ENCODE measurements at places on chromosomes 12 and 14. TPM values are rescaled to one million over a fixed set of nuclear protein-coding genes. Genes with fewer than 3 reads are reported as not detected.

The FITM1 gene
- 0.39 TPM for total RNA-seq

The JDP2 gene
- 95.7 TPM for total RNA-seq

The LBHD2 gene
- total RNA-seq = not detected

The CTDSP2 gene
- 117 TPM for total RNA-seq

The KRT3 gene
- total RNA-seq = not detected

DNA sequence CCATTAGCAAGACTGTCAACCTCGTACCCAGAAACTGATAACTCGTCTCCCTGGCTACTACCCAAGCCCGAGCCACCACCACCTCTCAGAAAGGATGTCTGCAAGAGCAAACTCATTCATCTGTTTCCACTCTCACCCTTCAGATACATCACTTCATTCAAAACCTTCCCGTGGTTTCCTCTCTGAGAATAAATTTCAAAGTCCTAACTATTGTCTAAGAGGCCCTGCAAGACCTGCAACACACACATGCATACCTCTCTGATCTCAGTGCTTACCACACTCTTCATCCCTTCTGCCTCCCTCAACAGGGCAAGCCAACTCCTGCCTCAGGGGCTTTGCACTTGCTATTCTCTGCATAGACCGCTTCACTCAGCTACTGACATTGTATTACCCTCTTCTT, 40.6 kb downstream of the PPP1R13B start:
- no peak overlapping the region for H3K27ac ChIP-seq
- no peak overlapping the region for H3K4me3 ChIP-seq
- no peak for DNase-seq
- no peaks in the 10 kb centered on the region for H3K27me3 ChIP-seq
- H3K36me3 ChIP-seq = no peaks in the 10 kb centered on the region

GRCh38 chr14:77924141-77924948, 124.4 kb downstream of the ADCK1 start:
- H3K4me3 ChIP-seq = no peak overlapping the region
- H3K27me3 ChIP-seq = no peaks in the 10 kb centered on the region
- no peaks in the 10 kb centered on the region for H3K36me3 ChIP-seq
- no peak overlapping the region for H3K27ac ChIP-seq

DNA sequence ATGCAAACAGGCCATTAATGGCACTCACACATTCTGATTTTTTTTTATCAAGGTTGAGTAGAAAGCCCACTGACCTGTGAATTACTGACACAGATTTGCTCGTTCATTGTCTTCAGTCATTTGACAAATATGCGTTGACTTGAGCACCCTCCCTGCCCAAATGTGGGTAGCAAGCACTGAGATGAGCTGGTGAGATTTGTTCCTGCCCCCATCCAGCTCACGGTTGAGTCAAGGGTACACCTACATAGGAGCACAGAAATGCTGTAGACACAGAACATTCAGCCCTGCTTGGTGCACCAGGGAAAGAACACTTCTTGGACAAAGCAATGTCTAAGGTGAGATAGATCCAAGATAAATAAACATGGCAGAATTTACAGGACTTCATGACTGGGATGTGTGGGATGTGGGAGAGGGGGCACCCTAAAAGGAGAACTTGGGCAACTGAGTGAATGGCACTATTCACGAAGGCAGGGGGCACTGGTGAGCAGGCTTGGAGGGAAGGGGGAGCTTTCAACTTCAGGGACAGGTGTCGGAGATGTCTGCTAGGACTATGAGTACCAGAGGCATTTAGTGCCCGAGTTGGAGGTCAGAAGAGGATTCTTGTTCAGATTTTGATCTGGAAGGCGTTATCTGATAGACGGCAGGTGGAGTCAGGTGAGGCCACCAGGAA, 213.4 kb downstream of the VRK1 start:
- H3K27me3 ChIP-seq = no peaks in the 10 kb centered on the region
- DNase-seq = no peak
- no peaks in the 10 kb centered on the region for H3K4me1 ChIP-seq
- no peak overlapping the region for H3K27ac ChIP-seq

DNA sequence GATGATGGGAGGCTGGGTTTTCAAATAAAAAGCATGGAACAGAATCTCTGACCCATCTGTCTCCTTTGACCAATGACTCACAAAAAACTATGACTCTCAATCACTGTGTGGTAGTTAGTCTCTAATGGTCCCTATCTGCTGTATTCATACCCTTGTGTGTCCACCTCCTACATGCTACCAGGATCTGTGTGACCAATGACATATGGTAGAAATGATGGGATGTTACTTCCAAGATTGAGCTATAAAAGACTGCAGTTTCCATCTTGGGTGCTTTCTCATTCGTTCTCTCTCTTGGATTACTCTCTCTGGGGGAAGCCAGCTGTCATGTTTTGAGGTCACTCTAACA, 144.7 kb upstream of the BTG1 start:
- H3K4me3 ChIP-seq = no peak overlapping the region
- H3K4me1 ChIP-seq = no peaks in the 10 kb centered on the region
- no peak overlapping the region for H3K27ac ChIP-seq
- H3K27me3 ChIP-seq = no peaks in the 10 kb centered on the region

DNA sequence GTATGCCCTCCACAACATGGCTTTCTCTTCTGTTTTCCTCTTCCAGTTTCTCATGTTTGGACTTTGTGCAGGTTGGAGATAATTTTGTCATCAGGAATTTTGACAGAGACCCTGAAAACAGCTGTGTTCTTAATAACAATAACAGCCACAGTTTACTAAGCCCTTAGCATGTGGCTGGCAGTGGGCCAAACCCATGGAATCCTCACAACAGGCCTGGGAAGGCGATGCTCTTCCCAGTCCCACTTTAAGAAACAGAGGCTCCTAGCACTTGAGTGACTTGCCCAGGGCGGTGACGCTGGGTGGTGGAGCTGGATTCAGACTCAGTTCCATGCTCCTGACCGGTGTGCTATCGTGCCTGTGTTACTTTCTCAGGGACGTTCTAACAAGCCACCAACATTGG, 20.1 kb upstream of the PLEKHG3 start:
- no peak overlapping the region for H3K4me3 ChIP-seq
- no peaks in the 10 kb centered on the region for H3K27me3 ChIP-seq
- H3K4me1 ChIP-seq = peaks cover 33% of the 10 kb centered on the region

- H3K27me3 ChIP-seq = no peaks in the 10 kb centered on the region
- H3K27ac ChIP-seq = no peak overlapping the region
- H3K4me3 ChIP-seq = no peak overlapping the region
These were observed 20.2 kb downstream of the CEP170B start for GRCh38 chr14:104885031-104885972.

GRCh38 chr14:24197056-24197450, 1.8 kb upstream of the TM9SF1 start:
- no peak for DNase-seq
- 0 out of 2 replicates have a peak, but pooled peaks cover 9% of the 10 kb centered on the region for H3K4me1 ChIP-seq
- H3K27ac ChIP-seq = peak overlapping the region; percentile 88
- no peaks in the 10 kb centered on the region for H3K36me3 ChIP-seq
- no peak overlapping the region for H3K4me3 ChIP-seq

- H3K4me1 ChIP-seq = no peaks in the 10 kb centered on the region
- H3K36me3 ChIP-seq = no peaks in the 10 kb centered on the region
- no peak overlapping the region for H3K27ac ChIP-seq
- H3K27me3 ChIP-seq = peaks cover 1% of the 10 kb centered on the region
These were observed 8.1 kb upstream of the LHX5 start for GRCh38 chr12:113479590-113480335.

DNA sequence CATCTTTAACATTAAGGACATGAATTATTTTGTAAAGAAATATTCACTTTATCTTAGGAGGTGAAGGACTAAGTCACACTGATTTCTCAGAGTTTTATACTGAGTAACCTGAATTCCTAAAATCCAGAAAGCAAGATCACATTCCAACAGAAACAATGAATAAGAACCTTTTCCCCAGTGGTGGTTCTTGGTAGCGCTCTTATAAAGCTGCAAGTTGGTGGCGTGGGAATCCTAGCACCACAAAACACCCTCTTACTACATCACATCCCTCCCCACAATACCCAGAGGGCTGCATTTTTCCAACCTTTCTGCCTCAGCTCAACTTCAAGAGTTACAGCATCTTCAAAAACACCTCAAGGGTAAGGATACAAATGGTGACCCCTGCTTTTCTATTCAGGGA, 44.0 kb upstream of the SMUG1 start:
- H3K4me3 ChIP-seq = no peak overlapping the region
- H3K36me3 ChIP-seq = no peaks in the 10 kb centered on the region
- H3K4me1 ChIP-seq = no peaks in the 10 kb centered on the region
- H3K27ac ChIP-seq = no peak overlapping the region

DNA sequence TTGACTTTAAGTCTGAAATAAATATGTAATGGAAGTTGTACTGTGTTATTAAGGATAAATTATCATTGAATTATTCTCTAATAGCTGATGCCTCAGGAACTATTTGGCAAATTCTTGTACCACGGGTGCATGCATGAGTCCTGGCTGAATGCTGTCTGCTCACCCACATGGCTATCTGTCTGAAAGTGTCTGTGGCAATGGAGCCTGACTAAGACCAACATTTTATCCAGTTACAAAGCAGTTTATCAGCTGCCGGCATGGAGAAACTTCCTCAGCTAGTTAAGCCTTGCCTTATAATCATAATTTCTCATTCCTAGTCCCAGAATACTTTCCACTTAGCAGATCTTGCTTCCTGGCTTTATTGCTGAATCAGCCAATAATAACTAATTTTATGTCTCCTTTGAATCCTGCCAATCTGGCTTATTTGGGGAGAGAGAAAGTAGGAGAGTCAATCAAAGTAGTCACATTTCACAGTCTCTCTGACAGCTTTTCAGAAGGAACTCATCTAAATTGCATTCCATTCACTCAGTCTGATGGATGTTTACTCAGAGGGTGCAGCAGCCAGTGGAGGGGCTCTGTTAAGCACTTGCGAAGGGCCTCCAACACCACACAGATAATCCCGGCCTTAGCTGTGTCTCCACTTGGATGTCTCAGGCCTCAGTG, 280.6 kb upstream of the CLEC14A start:
- no peak overlapping the region for H3K4me3 ChIP-seq
- no peaks in the 10 kb centered on the region for H3K36me3 ChIP-seq
- no peaks in the 10 kb centered on the region for H3K4me1 ChIP-seq
- no peaks in the 10 kb centered on the region for H3K27me3 ChIP-seq
- no peak overlapping the region for H3K27ac ChIP-seq

- no peaks in the 10 kb centered on the region for H3K36me3 ChIP-seq
- H3K4me1 ChIP-seq = peaks cover 11% of the 10 kb centered on the region
- H3K27me3 ChIP-seq = no peaks in the 10 kb centered on the region
- DNase-seq = no peak
- H3K27ac ChIP-seq = no peak overlapping the region
- H3K4me3 ChIP-seq = no peak overlapping the region
These were observed 71.7 kb upstream of the ANO2 start for GRCh38 chr12:6016756-6017155.

DNA sequence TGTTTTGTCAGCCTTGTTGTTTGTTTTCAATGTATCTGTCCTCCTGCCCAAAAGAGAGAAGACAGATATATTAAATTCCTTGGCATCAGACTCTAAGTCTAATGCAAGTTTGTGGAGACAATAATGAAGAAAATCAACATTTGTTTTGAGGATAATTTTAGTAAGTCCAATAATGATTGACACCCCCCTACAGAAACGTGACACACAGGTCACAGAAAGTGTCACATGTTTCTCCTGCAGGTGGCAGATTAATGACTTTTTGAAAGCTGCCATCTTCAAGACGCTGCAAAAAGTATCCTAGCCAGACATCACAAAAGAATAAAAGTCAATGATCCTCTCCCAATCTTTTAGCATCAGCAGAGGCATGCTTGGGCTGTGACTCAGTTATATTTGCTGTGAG, 378.8 kb upstream of the TMPO start:
- no peaks in the 10 kb centered on the region for H3K27me3 ChIP-seq
- no peak overlapping the region for H3K4me3 ChIP-seq
- no peaks in the 10 kb centered on the region for H3K36me3 ChIP-seq

GRCh38 chr12:20220339-20220738, 148.0 kb upstream of the PDE3A start:
- H3K27ac ChIP-seq = no peak overlapping the region
- peak; percentile 46 for DNase-seq
- H3K36me3 ChIP-seq = no peaks in the 10 kb centered on the region
- no peaks in the 10 kb centered on the region for H3K27me3 ChIP-seq
- H3K4me3 ChIP-seq = no peak overlapping the region

DNA sequence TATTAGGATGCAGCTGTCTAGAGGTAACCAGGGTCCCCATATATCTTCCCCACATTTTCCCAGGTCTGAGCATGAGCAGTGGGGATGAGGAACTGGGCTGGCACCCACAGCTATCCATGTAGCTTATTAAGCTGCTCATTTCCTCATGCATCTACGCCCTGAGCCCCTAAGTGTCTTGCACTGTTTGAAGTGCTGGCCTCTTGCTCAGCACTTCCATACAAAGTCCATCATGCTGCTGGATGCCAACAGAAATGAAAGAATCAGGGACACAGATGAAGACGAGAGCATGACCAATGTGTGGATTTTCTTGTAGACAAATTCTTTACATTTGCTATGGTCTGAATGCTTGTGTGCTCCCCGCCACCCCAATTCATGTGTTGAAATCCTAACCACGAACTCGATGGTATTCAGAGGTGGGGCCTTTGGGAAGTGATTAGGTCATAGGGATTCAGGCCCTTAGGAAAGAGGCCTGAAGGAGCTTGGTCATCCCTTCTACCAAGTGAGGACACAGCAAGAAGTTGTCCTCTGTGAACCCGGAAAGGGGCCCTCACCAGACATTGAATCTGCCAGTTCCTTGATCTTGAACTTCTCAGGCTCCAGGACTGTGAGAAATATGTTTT, 54.5 kb downstream of the C12orf75 start:
- H3K4me3 ChIP-seq = no peak overlapping the region
- no peaks in the 10 kb centered on the region for H3K27me3 ChIP-seq

GRCh38 chr14:80978403-80978802, 23.0 kb downstream of the TSHR start:
- no peaks in the 10 kb centered on the region for H3K27me3 ChIP-seq
- no peak overlapping the region for H3K27ac ChIP-seq
- no peaks in the 10 kb centered on the region for H3K36me3 ChIP-seq
- H3K4me3 ChIP-seq = no peak overlapping the region
- DNase-seq = no peak

DNA sequence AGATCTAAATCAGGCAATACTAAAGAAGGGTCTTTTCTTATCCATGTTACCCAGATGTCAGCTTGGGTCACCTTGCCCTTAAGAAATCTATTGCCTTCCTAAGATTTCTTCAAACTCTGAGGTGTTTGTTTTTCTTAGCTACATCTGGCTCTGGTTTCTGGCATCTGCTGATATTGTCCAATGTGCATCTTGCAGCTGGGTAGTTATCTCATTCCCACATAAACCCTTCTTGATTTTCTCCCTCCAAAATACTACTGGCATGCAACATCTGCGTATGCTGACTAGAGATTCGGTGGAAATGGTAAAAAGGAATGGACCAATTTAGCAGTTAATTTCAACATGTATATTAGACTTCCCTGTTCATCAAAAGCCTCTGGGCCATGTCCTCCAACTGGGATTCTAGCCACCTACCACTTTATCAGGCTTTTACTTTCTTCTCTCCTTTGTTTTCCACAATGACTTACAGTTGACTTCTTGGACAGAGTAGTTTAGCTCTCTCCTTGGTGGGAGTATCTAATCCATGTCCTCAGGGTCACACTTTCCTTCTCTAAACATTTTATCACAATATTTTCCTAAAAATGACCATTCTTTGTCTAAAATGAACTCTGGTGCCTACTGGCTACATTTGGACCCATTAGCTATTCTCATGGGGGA, 324.8 kb upstream of the FAR2 start:
- no peaks in the 10 kb centered on the region for H3K36me3 ChIP-seq
- H3K27me3 ChIP-seq = no peaks in the 10 kb centered on the region
- no peak overlapping the region for H3K27ac ChIP-seq
- H3K4me1 ChIP-seq = 0 out of 2 replicates have a peak, but pooled peaks cover 5% of the 10 kb centered on the region
- H3K4me3 ChIP-seq = no peak overlapping the region

Measured in Caco-2 (cell line).